ENCODE measurements at places on chromosomes 1 and 21.

DNA sequence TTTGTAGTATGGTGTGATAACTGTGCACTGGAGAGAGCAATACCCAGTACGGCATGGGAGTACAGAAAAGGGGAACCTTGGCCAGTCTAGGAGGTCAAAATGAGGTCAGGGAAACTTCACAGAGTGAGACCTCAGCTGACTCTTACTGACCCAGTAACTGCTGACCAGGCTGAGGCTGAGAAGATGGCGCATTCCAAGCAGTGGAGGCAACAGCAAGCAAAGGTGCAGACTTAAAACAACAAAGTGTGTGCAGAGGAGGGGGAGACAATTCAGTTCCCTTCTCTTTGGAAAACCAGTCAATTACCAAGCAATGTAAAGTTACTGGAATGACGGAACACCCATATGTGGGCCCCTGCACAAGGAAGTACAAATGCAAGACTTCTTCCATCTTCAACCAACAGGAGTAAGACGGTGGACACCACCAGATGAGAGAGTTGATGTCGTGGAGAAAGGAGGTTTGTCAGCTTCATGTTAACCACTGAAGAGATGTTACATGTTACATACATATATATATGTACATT is 54.6 kb upstream of the PRDX6 start:
- DNase-seq = no peak

- DNase-seq = no peak
Measured at GRCh38 chr1:109084563-109085517, 5.7 kb upstream of the TMEM167B start.

- DNase-seq = no peak
Measured at GRCh38 chr1:156160000-156160742, 6.8 kb downstream of the SEMA4A start.

- DNase-seq = no peak
Measured at GRCh38 chr1:229089586-229090208, 181.2 kb upstream of the RAB4A start.

- DNase-seq = no peak
Measured at GRCh38 chr21:31887391-31887841, 14.6 kb downstream of the HUNK start.

GRCh38 chr1:91572044-91572443 is 71.4 kb downstream of the CDC7 start:
- no peak for DNase-seq

DNA sequence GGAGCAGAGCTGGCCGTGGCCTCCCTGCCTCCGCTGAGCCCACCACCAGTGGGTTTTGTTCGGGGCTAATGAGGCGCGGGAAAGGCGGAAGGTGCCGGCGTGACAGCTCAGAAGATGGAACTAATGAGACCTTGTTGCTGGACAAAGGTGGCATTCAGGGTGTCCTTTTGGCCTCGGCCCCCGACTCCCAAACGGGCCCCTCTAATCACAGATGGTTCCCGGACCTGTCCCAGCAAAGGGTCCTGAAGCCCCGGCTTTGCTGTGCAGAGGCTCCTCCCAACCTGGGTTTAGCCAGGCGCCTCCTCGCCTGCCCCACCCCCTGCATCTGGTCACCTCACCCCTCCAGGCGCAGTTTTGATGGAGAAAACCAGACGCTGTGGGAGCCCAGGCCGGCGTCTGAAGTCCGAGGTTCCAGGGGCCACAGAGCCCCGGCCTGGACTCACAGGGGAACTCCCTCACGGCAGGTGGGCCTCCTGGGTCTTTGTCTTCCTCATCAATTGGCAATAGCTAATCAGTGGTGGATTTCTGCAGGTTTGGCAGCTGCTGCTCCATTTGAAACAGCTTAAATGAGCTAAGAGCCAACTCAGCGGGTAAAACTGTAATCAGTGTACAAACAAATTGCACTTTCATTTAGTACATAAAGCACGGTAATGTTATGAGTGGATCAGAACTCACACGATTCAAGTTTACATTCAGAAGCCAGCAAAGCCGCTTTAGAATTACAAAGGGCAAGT is 44.3 kb upstream of the ADARB1 start:
- DNase-seq = no peak

GRCh38 chr1:163161337-163161736 is 41.4 kb downstream of the RGS5 start:
- DNase-seq = no peak

GRCh38 chr1:230476622-230477003 is 50.5 kb upstream of the PGBD5 start:
- DNase-seq = no peak

DNA sequence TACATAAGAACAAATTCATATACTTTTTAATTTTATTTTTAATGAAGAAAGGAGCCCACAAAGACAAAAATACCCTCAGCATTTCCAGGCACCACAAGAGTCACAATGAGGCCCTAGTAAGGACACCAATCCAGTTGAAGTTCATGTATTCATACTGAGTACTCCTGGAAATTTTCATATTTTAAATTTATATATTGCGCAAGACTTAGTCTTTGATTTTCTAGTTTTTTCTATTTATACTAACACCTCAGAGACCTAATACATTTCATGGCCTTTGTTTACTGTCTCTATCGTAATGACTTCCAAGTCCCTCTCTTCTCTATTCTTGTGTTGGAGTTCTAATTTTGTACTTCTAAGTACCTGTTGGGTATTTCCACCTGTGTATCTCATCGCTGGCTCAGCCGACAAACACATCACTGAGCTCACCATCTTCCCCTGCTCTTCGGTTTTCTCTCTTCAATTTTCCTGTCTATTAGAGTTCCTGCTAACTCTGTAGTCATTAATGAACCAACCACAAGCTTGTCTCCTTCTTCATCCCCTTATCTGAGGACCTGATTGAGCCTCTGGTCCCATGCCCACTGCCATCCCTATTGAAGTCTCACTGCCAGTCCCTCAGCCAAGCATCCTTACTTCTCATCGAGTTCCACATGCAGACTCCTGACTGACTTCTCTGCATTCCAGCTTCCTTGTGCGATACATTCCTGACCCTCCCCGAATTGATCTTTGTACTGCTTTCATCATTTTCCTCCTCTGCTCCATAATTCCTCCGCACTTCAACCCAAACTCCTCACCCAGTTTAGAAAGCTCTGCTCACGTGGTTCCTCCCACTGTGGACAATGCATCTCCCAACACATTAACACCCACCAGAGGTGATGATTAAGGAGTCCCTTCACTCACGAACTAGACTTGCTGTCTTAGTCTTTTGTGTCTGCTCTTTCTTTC is 17.3 kb upstream of the IRF2BP2 start:
- no peak for DNase-seq

DNA sequence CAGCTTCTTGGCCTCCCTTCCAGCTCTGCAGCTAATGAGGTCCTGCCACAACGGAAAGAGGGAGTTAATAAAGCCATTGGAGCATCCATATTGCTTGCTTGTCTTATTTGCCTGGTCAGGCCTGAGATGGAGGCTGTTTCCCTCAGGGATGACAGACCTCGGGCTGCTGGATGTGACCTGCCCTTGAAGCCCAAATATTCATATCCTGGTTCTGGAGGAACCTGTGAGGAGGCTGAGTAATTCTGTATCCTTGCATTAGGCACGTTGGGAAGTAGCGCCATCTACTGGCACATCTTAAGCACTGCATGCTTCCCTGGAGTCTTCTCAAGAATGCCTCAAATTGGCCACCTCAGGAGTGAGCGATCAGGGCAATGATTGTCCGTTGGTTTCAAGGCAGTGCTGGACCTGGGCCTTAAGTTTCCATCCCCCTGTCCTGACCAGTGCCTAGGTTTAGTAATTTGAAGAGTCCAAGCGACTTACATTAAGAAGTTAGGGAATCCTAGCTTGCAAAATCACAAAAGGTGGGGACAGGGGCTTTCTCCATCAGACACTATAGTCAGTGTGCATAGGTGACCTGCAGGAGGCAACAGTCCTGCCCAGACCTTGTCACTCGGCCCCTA is 13.8 kb upstream of the NASP start:
- peak; percentile 71 for DNase-seq

GRCh38 chr1:177032434-177032833 is 132.1 kb downstream of the ASTN1 start:
- DNase-seq = no peak

DNA sequence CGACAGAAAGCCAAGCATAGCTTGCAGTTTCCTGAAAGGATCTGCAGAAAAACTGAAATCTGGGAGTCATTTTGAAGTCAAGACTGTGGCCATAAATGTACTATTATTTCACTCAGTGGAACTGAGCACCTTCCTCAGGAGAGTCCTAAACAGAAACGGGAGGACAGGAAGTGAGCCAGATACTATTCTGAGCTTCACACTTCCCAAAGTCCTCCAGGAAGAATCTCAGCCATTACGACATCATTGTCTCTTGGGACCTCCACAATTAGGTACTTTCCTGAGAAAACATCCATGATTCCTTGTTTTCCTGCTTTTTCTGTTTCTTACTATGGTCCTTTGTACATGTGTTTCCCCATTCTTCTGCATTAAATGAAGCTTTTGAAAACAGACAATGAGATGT is 299.2 kb upstream of the USP25 start:
- DNase-seq = no peak

- DNase-seq = no peak
Measured at GRCh38 chr1:228108742-228109072, 392 bp downstream of the MRPL55 start.
